ENCODE measurements at places on chromosomes 2 and 18. TPM values are rescaled to one million over a fixed set of nuclear protein-coding genes. Genes with fewer than 3 reads are reported as not detected.

GRCh38 chr18:79788734-79789085 lies 9.0 kb upstream of the KCNG2 start:
- DNase-seq: no peak

DNA sequence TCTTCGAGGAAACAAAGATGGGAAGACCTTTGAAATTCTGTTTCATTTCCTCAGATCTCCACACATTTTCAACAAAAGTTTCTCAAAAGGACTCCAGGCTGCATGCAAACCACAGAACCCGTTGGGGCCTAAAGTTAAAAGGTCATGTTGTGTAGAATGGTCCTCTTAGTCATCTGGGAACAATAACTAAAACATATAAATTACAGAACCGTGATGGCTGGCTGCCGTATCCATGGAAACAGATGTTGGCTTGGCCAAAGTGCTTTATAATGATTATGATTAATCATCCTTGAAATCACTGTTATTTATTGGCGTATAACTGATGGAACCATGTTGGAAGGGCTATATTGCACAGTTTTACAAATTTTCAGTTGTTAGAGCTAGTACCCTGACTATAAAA lies 182.8 kb upstream of the CRIM1 start:
- peak; percentile 54 for DNase-seq

DNA sequence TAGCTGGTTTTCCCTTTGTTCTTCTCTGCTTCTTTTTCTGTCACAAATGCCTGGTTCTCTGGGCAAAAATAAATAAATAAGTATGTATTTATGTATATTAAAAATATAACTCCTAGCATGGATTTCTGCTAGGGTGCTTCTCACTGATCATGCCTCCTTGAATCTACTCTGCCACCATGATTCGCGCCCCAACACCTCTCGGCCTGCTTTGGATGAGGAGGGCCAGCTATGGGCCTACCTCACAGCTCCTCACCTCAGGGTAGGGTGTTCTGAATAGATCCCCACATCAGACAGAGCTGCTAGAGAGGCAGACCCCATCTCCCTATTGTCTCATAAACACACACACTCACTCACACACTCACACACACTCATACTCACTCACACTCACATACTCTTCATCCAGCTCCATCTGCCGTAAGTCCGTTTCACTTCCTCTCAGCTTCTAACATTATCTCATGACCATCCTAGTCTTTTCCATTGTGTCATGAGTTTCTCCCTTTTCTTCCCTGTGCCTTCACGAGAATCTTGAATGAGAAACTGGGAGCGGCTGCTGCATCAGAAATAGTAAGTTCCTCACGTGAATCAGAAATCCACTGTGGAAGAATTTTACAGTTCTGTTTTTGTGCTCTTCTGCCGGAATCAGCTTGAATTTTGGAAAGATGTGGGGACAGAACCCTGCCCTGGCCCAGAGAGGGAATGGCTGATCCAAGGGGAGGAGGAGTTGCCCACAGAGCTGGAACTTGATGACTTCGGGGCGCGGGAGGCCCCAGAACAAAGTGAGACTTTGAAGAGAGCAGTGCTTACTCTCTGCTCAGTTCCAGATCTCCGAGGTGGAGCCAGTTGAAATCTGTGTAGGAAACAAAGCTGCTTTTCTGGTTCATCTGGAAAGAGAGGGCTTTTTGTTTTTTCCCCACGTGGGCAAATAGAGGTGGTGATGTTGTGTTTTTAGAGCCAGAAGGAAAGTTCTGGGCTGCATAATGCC lies 20.9 kb downstream of the ANXA4 start:
- no peak for DNase-seq

DNA sequence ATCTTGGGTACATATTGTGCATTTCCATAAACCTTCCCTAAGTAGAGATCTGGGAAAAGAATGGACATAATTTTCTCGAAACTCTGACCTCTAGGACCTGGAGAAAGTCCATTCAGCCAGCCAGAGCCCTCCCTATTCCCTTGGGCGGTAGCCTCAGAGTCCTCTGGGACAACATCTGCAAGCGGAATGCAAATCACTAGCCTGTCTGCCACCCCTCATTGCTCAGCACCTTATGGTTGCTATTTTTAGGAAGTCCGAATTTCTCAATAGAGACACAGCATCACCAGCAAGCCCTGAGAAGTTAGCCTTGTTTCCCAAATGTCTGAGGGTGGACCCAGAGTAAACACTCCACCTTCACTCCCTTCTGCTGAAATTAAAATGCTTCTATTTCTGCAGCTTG lies 17.6 kb upstream of the CD28 start:
- peak; percentile 27 for DNase-seq

DNA sequence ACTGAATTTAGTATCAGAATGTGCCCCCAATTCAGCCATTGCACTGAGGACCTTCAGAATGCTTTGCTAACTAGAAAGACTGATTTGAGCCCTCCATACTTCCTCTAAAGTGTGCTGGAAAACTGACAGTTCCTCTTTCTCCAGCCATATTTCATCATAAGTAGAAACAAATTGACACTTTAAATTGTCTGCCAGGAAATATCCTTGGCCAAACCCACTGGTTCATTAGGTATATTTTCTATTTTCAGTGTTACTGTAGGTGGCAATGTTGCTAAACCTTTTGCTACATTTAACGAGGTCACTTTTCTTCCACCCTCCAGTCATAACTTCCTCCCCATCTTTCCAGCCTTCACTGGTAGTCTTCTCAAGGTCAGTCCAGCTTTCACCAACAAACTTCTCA lies 21.5 kb downstream of the SP5 start:
- no peak for DNase-seq

DNA sequence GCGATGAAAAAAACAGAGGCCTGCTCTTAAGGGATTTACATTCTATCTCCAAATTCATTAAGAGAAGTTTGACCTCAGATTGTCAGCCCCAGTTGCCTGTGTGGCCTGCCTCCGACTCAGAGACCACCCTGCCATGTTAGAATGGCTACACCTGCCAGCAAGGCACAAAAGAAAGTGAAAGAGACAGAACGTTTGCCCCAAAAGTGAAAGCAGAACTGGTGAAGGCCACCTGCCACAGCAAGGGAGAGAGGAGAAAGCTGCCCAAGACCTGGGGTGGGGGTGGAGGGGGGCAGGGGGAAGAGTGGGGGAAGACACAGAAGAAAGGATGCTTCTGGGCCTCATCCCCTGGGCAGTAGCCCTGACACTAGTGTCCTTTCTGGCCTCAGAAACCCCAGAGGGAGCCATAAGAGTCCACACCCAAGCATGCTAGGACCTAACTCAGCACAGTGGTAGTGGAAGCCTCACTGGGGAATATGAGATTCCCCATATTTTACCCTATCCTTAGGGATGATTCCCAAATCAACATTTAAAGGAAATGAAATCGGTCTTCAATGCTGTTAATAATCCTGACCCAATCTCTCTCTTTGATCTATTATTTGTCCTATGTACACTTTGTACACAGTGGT lies 389.7 kb downstream of the TXNL1 start:
- no peak for DNase-seq

TUBA4B gene
- 0.25 TPM for total RNA-seq

RAMP1 gene
- 0.50 TPM for total RNA-seq

CYRIA gene
- total RNA-seq: 9.2 TPM

CYP20A1 gene
- 52.4 TPM for total RNA-seq

GPR39 gene
- total RNA-seq: 9.2 TPM

UGT1A10 gene
- not detected for total RNA-seq

SERPINB13 gene
- total RNA-seq: not detected
